Activated CD8-positive, alpha-beta T cell treated with anti-CD3 and anti-CD28 coated beads for 36 hours (primary cell): ENCODE measurements at places on chromosomes 12 and 14. TPM values are rescaled to one million over a fixed set of nuclear protein-coding genes. Genes with fewer than 3 reads are reported as not detected.

DNA sequence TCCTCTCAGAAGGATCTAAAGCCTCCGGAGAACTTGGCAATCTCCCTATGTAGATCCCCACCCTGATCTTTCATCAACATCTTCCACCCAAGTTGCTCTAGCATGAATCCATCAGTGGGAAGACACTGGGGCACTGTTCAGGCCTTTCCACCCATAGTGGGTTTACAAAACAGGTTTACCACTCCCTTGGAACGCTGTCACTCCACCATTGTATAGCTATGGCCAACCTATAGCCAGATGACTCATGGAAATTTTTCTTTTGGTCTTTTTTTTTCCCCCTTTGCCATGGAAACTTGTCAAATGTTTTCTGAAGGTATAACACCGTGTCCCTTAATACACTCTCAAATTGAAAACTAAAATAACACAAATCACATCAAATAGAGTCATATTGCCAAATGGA is 10.8 kb upstream of the HSPB8 start:
- DNase-seq = no peak

GRCh38 chr14:25259470-25259869 is 209.5 kb upstream of the STXBP6 start:
- no peak for DNase-seq

DNA sequence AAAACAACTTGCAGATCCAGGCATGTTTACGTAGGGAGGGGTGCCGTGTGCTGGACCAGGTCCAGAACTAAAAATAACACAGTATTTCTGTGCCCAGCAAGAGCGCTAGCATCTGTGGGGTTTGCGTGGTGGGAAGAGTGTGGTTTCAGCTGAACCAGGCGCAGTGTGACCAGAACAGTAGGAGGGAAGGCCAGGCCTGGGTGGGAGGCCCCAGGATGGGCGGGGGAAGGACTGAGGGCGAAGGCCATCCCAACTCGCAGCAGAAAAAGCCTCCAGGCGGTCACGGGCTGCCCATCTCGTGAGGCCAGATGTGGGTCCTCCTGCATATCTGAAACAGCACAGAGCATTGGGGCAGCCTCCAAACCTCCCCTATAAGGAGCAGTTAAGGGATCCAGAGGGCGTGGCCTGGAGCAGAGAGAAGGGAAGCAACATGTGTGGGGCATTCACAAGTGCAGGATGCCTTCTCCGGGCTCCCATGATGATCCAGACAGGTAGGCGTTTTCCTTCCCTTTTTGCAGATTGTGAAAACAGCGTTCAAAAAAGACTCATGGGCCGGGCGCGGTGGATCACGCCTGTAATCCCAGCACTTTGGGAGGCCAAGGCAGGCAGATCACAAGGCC is 17.8 kb upstream of the CD9 start:
- DNase-seq = no peak

The ADSS1 gene
- 2.7 TPM for total RNA-seq

The SLC6A13 gene
- total RNA-seq = not detected

The SSPN gene
- total RNA-seq = not detected

The HSP90B1 gene
- total RNA-seq = 418 TPM
